C1 segment of cervical spinal cord (tissue), 14 donors: ENCODE measurements at places on chromosomes 5 and 9.

GRCh38 chr5:160198146-160198545 is 31.2 kb upstream of the FABP6 start:
- no peak for DNase-seq

DNA sequence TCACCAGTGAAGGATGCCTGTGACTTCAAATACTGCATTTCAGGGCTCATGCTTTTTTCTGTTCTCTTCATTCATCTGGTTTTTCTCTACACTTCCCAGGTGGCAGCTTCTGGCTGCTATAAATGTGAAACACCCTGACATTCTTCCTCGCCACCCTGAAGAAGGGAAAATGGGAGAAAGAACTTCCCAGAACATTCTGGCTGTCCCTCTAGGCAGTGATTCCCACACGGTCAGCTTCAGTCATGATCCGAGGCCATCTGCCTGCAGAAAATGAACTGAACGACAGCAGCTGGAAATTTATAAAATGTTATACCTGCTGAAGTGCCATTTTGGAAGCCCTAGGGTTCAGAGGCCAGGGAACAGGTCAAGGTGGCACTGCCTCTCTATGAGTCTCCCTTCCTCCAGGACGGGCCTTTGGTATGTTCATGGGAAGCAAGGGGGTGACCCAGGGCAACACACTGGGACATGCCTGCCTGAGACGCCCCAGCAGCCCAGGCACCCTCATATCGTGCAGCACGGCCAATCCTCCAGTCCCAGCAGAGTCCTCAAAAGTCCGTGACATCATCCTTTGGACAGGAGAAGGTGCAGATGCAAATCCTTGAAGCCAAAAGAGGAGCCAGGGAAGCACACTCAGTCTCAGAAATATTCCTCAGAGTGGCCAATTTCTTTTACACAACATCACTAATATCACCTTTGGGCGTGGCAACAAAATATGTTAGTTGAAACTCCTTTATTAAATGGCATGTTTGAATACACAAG is 107.1 kb downstream of the SEMA5A start:
- no peak for DNase-seq

- DNase-seq = no peak
Measured at GRCh38 chr5:134178096-134178419, 1.3 kb upstream of the SKP1 start.

GRCh38 chr9:742914-743589 is 98.4 kb upstream of the DMRT1 start:
- no peak for DNase-seq

- DNase-seq = no peak
Measured at GRCh38 chr9:15909297-15909696, 356.5 kb downstream of the CCDC171 start.

DNA sequence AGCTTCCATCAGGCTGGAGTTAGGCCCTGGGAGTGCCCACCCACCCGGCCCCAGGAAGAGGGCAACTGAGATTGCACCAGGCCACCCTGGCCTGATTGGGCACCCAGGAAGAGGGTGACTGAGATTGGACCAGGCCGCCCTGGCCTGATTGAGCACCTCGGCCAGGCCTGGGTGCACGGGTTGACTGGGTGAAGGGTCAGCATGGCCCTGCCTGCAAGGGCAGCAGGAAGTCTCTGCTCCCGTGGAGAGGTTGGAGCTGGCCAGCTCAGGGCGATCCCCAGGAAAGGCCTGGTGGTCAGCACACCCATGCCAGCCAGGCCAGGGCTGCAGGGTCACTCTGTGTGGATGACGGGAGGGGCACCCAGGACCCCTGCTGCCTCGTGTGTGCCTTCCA is 11.8 kb downstream of the ADAMTSL2 start:
- DNase-seq = no peak

DNA sequence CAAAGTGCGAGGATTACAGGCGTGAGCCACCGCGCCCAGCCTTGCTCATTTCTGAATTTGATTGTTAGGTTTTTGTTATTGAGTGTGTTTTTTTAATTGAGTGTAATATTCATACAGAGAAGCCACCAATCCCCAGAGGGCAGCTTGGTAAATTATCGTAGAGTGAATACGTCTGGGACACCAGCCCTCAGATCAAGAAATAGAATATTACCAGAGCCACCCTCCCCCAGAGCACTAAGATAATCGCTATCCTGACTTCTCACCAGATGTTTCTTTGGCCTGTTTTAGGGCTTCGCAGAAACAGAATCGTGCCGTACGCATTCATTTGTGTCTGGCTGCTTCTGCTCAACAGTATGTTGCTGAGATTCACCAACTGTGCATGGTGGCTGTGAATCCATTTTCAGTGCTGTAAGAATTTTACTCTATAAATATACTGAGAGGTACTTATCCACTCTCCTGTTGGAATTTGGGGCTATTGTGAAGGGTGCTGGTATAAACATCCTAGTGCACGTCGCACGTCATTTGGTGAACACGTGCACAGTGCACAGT is 37.8 kb upstream of the RUFY1 start:
- no peak for DNase-seq

GRCh38 chr5:127997201-127997704 is 86.3 kb upstream of the SLC12A2 start:
- DNase-seq = no peak

DNA sequence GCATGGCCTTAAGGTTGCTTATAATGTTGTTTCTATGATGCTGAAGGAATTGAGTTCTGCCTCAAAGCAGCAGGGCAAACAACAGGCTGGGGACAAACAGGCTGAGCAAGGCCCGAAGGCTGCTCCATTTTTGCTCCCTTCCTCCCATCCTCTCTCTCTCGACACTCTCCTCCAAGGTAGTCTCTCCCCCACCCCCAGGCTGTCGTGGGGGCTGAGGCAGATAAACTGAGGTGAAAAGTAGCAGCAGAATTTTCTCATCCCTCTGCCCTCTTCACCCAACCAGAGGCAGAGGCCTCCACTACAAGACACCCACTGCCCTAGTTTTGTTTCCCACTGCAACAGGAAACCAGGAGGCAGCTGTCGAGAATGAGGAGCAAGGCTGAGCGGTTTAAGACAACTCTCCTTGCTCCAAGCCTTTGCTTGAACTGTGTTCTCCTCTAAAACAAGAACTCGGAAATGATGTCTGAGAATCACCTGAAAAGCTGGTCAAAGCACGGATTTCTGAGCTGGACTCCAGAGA is 13.5 kb upstream of the GNA14 start:
- DNase-seq = no peak

- no peak for DNase-seq
Measured at GRCh38 chr9:85610074-85610860, 131.5 kb downstream of the AGTPBP1 start.

GRCh38 chr5:121462441-121462840 is 389.2 kb upstream of the FTMT start:
- DNase-seq = no peak

GRCh38 chr9:1458503-1458902 is 408.3 kb downstream of the DMRT2 start:
- DNase-seq = no peak

DNA sequence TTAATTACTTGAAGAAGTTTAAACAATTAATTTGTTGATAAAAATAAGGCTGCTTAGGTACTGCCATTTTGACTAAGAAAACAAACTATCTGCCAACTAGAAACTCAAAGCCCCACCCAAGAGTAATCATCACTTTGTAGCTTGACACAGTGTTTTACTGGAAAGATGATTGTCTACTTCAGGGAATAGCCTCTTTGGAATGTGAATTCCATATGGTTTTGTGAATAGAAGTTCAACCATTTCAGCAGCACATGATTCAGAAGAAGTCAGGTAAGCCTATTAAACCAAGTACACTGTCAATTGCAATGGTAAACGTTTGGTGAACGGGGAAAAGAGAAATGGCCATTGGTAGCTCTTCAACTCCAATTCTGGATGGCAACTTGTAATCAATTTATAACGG is 55.2 kb downstream of the PLK2 start:
- no peak for DNase-seq

- DNase-seq = no peak
Measured at GRCh38 chr5:89769975-89770374, 639.6 kb downstream of the CETN3 start.

DNA sequence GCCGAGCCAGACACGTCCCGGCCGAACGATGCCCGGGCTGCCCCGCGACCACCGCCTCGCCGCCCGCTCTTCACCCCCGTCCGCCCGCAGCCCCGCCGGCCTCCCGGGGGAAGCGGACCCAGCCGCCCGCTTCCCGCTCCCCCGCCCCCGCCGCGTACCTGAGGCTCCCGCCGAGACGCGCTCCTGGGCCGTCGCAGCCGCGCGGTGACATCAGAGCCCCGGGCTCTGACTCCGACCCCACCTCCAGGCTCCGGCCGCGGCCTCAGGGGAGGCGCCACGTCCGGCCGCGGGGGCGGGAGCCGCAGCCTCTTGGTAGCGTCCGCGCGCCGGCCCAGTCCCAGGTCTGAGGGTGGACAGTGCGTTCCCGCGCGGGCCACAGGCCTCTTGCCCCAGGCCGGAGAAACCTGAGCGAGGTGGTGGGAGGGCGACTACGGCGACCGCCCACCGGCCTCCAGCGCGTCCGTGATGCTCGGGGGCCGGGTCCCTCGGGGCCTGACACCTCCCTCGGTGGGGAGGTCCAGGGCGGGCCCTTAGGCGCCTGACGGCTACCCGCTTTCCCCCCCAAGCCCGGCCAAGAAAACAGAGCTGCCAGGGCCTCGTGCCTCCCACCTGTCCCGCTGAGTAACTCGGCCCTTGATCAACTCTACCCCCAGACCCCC is at the start of gene SHROOM1:
Gene SHROOM1, minus strand, starts transcription at position 212 of the 659 bp plus-strand sequence. CDS start 4,507 bp downstream, outside the sequence.
- no peak for DNase-seq

DNA sequence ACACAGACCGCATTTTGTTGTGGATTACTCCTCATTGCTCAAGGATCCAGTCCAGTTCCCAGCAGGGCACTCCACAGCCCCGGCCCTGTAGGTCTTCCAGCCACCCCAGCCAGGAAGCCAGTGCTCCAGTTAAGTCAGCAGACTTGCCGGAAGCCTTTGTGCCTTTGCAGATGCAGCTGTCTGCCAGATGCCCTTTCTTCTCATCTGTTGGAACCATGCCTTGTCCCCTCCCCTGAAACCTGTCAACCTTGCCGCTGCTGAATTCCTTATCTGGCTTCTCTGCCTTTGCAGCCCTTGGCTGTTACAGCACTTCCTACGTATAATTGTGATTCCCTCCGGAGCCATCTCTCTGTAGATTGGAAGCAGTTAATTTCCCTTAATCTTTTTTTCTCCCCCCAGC is 28.4 kb downstream of the PSAT1 start:
- DNase-seq = peak; percentile 12

GRCh38 chr5:91957666-91958065 is 574.5 kb upstream of the ARRDC3 start:
- no peak for DNase-seq

DNA sequence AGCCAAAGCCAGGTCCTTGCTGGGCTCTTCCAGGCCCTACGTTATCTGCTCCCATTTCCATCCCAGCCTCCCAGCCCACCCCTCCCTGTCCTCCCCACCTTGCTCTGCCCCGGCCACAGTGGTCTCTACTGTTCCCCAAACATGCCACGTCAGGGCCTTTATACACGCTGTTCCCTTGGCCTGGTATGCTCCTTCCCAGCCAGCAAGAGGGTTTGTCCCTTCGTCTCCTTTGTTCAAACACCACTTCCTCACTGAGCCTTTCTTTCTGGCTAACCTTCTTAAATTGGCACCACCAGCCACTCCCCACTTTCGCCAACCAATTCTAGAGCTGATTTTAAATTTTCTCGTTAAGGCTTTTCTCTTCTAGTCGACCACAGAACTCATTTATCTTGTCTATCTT is 9.8 kb downstream of the SH2D3C start:
- DNase-seq = no peak

GRCh38 chr9:126448865-126449577 is 122.4 kb downstream of the MVB12B start:
- no peak for DNase-seq

GRCh38 chr9:4662108-4662988 is at the start of gene PLPP6:
Gene PLPP6 (plus strand): TSS chr9:4662294. CDS start chr9:4662376, 82 bp downstream.
- DNase-seq = peak; percentile 84

DNA sequence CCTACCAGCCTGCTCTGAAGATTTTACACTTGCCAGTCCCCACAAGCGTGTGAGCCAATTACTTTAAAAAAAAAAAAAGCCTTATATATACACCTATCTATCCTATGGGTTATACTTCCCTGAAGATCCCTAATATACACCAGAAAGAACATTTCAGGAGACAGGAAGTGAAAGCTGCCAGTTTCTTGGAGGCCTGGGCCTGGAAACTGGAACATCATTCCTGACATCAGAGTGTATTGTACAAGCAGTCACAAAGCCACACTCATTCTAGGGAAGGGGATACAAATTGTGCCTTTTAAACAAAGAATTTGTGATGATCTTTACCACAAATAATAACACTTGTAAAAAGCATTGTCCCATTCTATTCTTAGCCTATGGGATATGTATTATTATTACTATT is 98.3 kb upstream of the FBN2 start:
- DNase-seq = no peak

GRCh38 chr5:116579144-116579543 is 4.5 kb upstream of the SEMA6A start:
- DNase-seq = no peak

GRCh38 chr9:14298601-14299022 is 15.3 kb downstream of the NFIB start:
- DNase-seq = no peak

DNA sequence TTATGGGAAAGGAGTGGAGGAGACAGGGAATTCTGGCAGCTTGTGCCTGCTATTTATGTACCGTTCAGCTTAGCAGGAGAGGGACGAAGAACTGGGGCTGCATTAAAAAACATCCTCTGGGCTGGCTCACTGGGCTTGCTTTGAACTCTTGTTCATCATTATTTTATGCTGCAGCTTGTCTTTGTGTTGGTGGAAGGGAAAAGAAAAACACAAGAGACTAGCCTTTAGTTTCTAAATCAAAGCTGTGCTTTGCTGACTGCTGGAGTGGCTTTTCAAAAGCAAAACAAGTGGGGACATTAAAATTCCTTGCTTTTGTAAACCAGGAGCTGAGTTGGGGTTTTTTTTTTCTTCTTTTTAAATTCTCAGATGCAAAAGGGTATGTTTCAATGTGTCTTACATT is 5.9 kb upstream of the RGMB start:
- no peak for DNase-seq

DNA sequence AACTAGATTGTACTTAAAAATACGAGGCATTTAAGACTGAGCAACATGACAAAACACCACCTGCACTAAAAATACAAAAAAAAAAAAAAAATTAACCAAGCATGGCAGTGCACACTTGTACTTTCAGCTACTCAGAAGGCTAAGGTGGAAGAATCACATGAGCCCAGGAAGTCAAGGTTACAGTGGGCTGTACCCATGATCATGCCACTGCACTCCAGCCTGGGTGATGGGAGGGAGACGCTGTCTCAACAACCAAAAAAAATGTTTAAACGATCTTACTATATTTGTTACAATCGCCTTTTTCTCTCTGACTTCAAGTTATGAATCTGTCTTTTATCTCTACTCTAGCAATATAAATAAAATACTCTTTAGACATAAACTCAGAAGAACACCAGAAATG is 1454.3 kb downstream of the MAT2B start:
- DNase-seq = no peak
